ENCODE measurements at places on chromosomes 16 and 17.
A peak's percentile ranks its signal among the peaks of the same experiment; 100 is the strongest.

GRCh38 chr16:12291989-12292759, 315.6 kb downstream of the SNX29 start:
- no peak overlapping the region for H3K27ac ChIP-seq

DNA sequence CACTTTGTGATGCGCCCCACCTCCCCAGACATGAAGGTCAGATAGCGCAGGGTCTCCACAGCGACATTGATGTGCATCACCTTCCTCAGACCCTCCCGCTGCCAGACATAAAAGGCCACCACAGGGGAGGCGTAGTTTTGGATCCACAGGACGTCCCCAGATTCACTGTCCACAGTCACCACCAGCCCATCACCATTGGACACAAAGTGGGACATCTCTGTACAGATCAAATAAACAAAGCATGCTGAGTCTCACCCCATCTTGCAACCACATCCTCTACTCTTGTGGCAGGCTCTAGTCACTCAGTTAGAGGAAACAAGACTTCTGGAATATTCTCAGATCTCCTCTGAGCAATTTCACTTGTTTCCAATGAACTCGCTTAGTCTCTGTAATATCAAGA, 46.3 kb upstream of the ICAM2 start:
- peaks cover 88% of the 10 kb centered on the region for H3K36me3 ChIP-seq
- H3K27ac ChIP-seq, result peak overlapping the region; percentile 92
- H3K4me1 ChIP-seq, result peaks cover 65% of the 10 kb centered on the region
- peak; percentile 71 for DNase-seq

DNA sequence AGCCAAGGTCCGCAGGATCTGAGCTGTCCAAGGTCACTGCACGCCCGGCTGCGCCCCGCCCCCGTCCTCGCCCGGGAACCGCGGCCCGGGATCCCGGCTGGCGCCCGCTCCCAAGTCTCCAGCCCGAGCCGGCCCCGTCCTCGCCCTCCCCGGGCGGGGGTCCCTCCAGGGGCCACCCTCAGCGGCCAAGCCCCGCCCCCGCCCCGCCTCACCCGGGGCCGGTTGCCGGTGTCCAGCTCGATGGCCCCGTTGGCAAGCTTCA, 216 bp downstream of the VPS9D1 start:
- peaks cover 9% of the 10 kb centered on the region for H3K27me3 ChIP-seq
- H3K4me1 ChIP-seq, result peaks cover 37% of the 10 kb centered on the region
- no peak overlapping the region for H3K27ac ChIP-seq
- H3K4me3 ChIP-seq, result peak overlapping the region; percentile 72

DNA sequence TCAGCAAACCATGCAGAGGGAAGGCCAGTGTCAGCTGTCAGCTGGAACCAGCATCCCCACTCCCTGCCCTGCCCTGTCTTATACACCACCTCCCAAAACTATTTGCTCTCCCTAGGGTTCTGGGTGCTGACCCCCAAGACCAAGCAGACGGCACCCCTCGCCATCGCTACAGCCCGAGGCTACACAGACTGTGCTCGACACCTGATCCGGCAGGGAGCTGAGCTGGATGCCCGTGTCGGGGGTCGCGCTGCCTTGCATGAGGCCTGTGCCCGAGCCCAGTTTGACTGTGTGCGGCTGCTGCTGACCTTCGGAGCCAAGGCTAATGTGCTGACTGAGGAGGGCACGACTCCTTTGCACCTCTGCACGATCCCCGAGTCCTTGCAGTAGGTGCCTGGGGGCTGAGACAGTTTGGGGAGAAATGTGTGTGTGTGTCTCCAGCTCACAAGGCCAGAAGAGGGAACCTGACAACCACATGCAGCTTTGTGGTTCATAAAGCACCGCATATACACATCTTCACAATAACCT, 1.5 kb downstream of the ASB16 start:
- H3K27me3 ChIP-seq, result no peaks in the 10 kb centered on the region
- H3K36me3 ChIP-seq, result peaks cover 10% of the 10 kb centered on the region
- no peak for DNase-seq

DNA sequence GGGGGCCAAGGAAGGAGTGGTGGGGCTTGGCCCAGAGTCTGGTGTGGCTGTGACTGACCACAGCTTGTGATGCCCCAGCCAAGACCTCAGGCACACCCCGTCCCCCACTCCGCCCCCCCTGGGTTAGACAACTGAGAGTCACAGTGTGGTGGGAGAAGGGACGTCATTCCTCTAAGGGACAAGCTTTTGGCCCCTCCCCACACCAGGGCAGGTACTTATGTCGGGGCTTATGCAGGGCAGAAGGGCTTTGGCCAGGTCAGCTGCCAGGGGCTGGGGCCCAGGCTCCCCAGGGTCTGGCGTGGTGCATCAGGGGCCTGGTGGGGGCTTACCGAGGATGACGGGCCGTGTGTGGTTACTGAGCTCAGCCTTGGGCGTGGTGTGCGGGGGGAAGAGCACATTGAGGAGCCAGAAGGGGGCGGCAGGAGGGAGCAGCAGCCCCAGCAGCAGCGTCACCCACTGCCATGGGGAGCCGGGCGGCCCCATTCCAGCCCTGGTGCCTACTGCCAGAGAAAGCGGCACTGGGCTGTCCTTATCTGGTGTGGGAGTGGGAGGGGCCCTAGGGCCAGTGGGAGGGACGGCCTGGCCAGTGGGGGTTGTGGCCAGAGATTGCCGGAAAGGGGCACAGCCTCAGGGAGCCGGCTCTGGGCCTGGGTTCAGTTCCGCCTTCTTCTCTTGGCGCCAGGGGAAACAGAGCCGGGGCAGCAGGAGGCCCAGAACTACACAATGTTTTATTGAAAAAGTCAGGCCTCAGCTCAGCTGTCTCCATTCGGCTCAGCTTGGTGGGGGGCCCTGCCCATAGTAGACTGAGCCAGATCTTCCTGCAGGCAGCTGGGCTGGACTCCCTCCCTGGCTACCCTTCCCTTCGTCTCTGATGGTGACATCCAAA, at the start of gene LCAT:
TSS of gene LCAT (minus strand) at position 502 of the 886 bp plus-strand sequence. CDS start at position 483, 19 bp downstream.
- peaks cover 33% of the 10 kb centered on the region for H3K4me1 ChIP-seq
- no peak for DNase-seq
- no peak within 1 kb of the TSS for H3K4me3 ChIP-seq
- peaks cover 16% of the 10 kb centered on the region for H3K36me3 ChIP-seq

DNA sequence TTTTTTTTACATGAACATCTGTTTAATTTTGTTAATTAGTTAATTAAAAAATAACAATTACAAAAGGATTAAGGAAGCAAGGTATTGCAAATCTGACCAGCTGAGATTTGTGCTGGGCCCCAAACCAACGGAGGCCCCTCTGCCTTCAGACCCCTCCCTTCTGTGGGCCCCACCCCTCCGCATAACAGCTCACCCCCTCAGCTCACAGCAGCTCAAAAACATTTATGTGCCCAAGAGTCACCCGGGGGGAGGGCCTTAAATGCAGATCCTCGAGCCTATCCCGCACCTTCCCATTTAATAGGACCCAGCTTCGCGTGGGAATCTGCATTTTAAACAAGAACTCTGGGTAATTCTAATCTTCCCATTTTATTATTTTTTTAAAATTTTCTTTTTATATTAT, 75.0 kb downstream of the MGAT5B start:
- H3K27me3 ChIP-seq, result peaks cover 5% of the 10 kb centered on the region
- H3K27ac ChIP-seq, result no peak overlapping the region
- H3K4me3 ChIP-seq, result no peak overlapping the region
- no peaks in the 10 kb centered on the region for H3K4me1 ChIP-seq

GRCh38 chr17:74950207-74950606, 14.5 kb downstream of the OTOP3 start:
- H3K27ac ChIP-seq, result no peak overlapping the region
- H3K4me1 ChIP-seq, result no peaks in the 10 kb centered on the region
- H3K36me3 ChIP-seq, result no peaks in the 10 kb centered on the region
- no peak for DNase-seq
- H3K27me3 ChIP-seq, result peaks cover 41% of the 10 kb centered on the region

DNA sequence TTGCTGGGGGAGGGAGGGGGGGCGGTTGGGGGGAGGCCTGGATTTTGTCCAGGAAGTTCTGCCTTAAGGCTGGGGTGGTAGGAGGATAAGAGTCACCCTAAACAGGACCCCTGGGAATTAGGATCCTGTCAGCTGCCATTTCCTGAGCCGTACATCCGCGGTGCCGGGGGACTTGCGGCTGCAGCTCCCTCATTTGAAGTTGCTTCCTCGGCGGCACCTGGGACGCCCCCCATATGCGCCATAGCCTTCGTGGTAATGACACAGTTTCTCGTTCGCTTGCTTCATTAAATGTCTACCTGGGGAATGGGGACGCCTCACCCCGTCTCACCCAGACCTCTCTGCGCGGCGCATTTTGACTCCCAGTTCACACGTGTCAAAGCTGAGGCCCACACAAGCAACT, 55.1 kb upstream of the PABPN1L start:
- H3K27ac ChIP-seq, result no peak overlapping the region
- H3K36me3 ChIP-seq, result no peaks in the 10 kb centered on the region
- no peak overlapping the region for H3K4me3 ChIP-seq
- H3K4me1 ChIP-seq, result peaks cover 13% of the 10 kb centered on the region
- no peak for DNase-seq

GRCh38 chr16:1474082-1474795, 589 bp downstream of the CLCN7 start:
- H3K36me3 ChIP-seq, result peaks cover 2% of the 10 kb centered on the region
- peaks cover 36% of the 10 kb centered on the region for H3K4me1 ChIP-seq
- H3K27me3 ChIP-seq, result peaks cover 5% of the 10 kb centered on the region
- peak overlapping the region; percentile 74 for H3K27ac ChIP-seq
- no peak for DNase-seq
- H3K4me3 ChIP-seq, result peak overlapping the region; percentile 83

DNA sequence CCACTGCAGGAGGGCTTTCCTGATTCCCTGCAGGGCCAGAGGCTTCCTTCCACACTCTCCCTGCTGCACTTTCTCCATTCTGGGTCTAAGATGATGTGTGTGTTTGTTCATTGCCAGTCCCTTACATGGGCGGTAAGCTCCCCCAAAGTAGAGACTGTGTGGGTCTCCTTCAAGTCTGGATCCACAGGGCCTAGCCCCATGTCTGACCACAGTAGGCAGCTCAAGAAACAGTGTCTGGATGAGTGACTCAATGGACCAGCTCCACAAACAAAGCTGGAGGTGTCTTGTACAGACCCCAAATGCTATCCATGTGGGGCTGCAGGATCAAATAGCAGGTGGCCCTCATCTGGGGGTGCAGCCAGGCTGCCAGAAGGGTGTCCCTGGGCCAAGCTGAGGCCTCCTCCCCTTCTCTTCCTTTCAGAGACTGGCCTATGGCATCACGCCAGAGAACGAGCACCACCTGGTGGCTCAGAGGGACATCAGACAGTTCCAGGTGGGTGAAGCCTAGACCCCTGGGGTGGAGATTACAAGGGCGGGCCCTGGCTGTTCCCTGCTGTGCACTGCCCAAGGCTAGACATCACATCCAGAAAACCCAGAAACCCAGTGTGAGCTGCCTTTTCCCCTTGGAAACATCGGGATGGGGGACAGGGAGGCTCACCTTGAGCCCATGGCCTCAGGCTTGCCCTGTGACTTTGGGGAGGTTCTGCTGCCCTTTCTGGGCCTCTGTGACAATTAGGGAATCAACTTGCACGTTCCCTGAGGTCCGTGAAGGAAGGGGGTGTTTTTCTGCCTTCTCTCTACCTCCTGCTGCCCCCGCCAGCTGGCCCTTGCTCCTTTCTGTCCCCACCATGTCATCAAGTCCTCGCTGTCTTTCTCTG, 45.9 kb downstream of the SLC6A2 start:
- H3K36me3 ChIP-seq, result no peaks in the 10 kb centered on the region
- peak; percentile 48 for DNase-seq
- no peak overlapping the region for H3K27ac ChIP-seq
- H3K4me1 ChIP-seq, result peaks cover 6% of the 10 kb centered on the region
- no peak overlapping the region for H3K4me3 ChIP-seq

DNA sequence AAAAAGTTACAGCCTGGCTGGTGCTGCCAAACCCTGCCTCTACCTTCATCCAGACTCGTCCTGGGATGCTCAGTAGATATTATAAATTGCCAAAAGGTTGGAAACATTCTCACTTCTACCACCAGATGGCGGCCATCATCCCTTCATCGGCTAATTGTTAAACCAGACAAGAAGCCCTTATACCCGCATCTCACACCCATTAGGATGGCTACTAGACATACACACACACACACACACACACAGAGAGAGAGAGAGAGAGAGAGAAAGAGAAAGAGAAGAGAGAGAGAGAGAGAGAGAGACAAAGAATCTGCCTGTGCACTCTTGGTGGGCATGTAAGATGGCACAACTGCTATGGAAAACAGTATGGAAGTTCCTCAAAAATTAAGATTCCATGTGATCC, 15.0 kb upstream of the SCIMP start:
- no peak overlapping the region for H3K4me3 ChIP-seq
- H3K36me3 ChIP-seq, result no peaks in the 10 kb centered on the region
- H3K4me1 ChIP-seq, result peaks cover 17% of the 10 kb centered on the region
- H3K27me3 ChIP-seq, result peaks cover 9% of the 10 kb centered on the region

DNA sequence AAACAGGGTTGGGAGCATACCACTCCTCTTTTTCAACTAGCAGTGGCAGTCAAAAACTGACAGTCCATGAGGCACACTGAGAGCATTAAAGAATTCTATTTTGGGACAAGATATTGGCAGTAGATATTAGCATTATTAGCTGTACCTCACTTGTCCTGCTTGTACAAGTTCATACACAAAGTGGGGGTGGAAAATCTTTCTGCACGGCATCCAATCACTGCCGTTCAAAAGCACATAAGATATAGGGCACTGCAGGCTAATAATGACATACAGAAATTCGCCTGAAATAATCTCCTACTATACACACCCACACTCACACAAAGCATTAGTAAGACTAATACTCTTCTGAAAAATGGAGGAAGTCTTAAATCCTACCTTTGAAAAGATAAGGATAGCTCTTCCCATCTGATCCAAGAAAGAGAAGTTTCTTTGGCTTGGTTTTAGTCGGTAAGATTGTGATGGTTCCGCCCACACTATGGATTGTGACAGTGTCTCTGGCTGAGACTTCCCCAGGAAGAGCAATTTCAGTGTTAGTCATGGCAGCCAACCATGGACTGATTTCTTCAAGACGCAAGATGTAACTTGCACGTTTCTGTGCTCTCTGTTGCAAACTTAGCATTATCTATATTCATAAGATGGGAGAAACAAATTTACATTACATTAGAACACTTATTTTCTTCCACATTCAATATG, 40.6 kb upstream of the ARL6IP1 start:
- H3K4me3 ChIP-seq, result no peak overlapping the region
- H3K27ac ChIP-seq, result no peak overlapping the region
- H3K27me3 ChIP-seq, result no peaks in the 10 kb centered on the region
- no peaks in the 10 kb centered on the region for H3K4me1 ChIP-seq
- DNase-seq, result no peak
- peaks cover 69% of the 10 kb centered on the region for H3K36me3 ChIP-seq

DNA sequence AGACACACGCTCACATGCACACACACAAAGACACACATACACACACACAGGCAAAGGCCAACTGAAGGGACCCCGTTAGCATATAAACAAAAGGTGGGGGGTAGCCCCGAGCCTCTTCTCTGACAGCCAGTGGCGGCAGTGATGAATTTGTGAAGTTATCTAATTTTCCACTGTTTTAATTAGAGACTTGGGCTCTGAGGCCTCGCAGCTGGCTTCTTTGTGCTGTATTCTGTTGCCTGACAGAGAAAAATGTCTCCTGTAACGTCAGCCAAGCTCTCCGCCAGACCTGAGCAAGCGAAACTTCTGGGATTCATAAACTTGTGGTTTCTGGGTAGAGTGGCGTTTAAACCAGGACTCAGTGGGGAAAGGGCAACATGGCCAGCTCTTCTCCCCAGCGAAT, 113.9 kb upstream of the FOXF1 start:
- H3K4me1 ChIP-seq, result no peaks in the 10 kb centered on the region
- no peak for DNase-seq
- H3K4me3 ChIP-seq, result no peak overlapping the region

GRCh38 chr17:34412965-34413441, 50.0 kb upstream of the CCL1 start:
- H3K4me3 ChIP-seq, result no peak overlapping the region
- no peaks in the 10 kb centered on the region for H3K36me3 ChIP-seq
- H3K27ac ChIP-seq, result no peak overlapping the region

- H3K4me3 ChIP-seq, result no peak overlapping the region
- H3K27ac ChIP-seq, result no peak overlapping the region
- peaks cover 61% of the 10 kb centered on the region for H3K36me3 ChIP-seq
- H3K27me3 ChIP-seq, result no peaks in the 10 kb centered on the region
These were observed 25.9 kb upstream of the FOXJ1 start for GRCh38 chr17:76166906-76167305.

All from activated naive CD4-positive, alpha-beta T cell treated with anti-CD3 and anti-CD28 coated beads, Interleukin-2, amount 10 ng/mL, durations not matched to agents 7 days and 5 days (primary cell).